Hematopoietic multipotent progenitor cell treated with erythropoietin and hydrocortisone succinate and interleukin-3 and kit ligand, for 15 days (in vitro differentiated cells): ENCODE measurements at places on chromosomes 2 and 18.
A peak's percentile ranks its signal among the peaks of the same experiment; 100 is the strongest.

DNA sequence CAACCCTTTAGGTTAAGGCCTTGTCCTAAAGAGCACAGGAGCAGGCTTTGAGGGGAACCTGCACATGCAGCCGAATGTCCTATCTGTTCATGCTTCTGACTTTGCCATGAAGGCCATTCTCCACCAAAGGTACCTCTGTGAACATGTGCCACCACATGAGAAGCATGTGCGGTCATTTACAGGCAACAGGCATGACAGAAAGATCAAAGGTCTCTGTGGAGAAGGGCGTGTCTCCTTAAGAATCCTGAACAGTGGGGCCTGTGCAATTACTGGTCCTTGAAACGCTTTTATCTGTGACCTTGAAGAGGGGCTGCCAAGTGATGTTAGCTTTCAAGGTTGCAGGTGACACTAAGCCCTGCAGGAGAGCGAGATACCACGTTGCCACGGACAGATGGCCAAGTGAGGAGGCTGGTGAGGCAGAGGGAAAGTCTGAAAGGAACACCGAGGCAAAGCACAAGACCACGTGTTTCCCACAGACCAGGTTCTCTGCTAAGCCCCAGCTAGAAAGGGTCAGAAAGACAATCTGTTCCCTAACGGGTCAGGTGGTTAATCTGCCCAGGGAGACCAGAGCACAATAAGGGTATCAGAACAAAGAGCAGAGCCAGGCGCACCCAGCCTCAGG is 19.5 kb upstream of the POMC start:
- no peak for DNase-seq

DNA sequence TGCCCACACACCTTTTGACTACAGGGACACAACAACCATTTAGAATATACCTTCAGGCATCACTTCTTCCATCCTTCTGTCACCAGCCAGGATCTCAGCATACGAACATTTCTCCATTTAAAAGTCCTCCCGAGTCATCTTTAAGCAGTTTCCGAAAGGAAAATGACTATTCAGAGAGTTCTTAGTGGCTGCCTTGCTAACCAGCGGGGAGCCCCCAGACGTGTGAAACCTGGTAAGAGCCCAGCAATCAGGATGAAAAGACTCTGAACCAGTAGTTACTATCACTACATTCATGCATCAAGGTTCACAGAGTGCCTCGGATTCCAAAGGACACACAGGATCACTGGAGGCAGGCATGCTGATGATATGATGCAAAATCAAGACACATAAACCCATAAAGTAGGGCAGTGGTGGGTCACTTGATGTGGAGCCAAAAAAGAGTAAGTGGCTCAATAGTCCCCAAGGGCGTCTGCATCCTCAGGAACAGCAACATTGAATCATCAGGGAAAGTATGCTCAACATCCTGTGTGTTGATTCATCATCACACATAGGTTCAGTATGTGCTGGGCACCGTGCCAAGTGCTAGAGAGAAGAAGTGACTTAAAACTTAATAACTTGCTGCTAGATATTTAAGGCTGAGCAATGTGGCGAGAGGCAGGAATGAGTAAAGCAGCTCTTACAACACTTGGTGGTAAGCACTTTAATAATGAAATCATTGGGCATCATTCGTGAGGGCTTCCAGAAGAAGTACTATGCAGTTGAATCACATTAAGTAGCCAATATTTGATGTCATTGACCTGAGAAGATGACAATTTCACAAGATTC is 4.4 kb downstream of the CCL20 start:
- DNase-seq: peak; percentile 16

DNA sequence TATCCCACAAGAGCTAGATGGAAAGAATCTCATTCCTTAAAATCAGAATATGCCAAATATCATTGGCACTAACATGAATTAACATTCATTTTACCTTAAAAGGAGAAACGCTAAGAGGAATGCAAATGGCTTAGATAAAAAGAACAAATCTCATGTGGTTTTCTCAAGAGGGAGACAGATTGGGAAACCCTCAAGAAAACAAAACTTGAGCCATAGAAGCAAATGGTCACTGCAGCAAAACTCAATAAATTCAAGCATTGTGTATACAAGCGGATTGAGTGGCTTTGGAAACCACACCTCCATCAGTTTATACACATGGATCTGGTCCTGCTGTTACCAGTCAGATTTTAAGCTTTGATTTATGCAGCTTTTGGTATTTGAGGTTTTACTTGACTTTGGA is 1331.8 kb upstream of the ZEB2 start:
- no peak for DNase-seq

- no peak for DNase-seq
These were observed 80.1 kb upstream of the CTDP1 start for GRCh38 chr18:79599441-79599931.

DNA sequence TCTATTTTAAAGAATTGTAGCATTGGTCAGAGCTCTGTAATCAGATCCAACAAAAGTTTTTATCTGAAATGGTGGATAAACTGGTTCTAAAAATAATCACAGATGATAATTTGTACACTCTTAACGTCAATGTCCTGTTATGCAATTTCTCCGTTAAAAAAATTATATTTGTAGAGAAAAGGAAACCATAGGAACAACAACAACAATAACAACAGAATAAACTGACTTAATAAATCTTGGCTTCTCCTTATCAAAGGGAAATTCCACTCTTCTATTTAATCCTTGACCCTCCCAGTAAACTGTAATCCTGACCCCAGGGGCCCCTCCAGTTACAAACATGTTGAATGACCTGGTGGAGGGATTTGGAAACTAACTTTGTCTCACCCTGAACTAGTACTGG is 78.6 kb upstream of the ZFP36L2 start:
- no peak for DNase-seq

GRCh38 chr2:14134771-14135170 is 497.7 kb upstream of the LRATD1 start:
- no peak for DNase-seq

- DNase-seq: no peak
These were observed 41.6 kb downstream of the WIPF1 start for GRCh38 chr2:174555998-174556397.

DNA sequence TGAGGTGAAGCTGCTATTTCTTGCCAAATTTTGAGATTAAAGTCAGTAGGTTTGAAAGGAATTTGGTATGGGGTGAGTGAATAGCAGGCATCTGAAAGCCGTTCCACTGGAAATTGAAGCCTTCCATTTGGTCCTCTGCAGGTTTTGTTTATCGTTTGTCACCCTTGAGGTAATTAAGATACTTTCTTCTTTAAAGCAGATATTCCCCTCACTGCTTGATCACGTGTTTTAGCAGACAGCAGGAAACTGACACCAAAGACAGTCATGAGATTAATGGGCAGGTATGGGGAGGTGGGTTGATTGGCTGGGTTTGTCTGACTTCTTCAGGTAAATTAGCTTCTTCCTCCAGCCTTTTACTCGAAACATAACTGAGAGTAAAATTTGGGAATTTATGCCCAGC is 10.7 kb downstream of the LPIN1 start:
- no peak for DNase-seq

GRCh38 chr2:237520290-237520689 is 33.2 kb downstream of the MLPH start:
- DNase-seq: no peak

- no peak for DNase-seq
These were observed 35.5 kb downstream of the ICOS start for GRCh38 chr2:203972066-203972465.
